Iris pigment epithelial cell (primary cell): ENCODE measurements at places on chromosomes 16 and 17.

- peak; percentile 32 for DNase-seq
Measured at GRCh38 chr16:70779361-70779760, 21.6 kb downstream of the VAC14 start.

- DNase-seq = no peak
Measured at GRCh38 chr17:17437893-17438292, 38.9 kb upstream of the MED9 start.

DNA sequence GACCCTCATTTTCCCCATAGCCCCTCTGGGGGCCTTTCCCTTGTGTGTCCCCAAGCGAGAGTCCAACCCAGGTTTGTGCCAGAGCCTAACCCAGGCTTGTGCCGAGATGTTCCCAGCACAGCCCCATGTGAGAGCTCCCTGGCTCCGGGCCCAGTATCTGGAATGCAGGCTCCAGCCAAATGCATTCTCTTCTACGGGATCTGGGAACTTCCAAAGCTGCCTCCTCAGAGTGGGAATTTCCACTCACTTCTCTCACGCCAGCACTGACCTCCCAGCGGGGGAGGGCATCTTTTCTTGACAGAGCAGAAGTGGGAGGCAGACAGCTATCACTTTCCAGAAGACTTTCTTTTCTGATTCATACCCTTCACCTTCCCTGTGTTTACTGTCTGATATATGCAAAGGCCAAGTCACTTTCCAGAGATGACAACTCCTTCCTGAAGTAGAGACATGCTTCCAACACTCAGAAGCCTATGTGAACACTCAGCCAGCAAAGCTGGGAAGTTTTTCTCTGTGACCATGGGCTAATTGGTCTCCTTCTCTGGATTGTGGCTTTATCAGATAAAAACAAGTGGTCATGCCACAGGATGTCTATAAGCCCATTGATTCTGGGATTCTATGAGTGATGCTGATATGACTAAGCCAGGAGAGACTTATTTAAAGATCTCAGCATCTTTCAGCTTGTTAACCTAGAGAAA, 2.5 kb upstream of the CCL2 start:
- DNase-seq = peak; percentile 88

DNA sequence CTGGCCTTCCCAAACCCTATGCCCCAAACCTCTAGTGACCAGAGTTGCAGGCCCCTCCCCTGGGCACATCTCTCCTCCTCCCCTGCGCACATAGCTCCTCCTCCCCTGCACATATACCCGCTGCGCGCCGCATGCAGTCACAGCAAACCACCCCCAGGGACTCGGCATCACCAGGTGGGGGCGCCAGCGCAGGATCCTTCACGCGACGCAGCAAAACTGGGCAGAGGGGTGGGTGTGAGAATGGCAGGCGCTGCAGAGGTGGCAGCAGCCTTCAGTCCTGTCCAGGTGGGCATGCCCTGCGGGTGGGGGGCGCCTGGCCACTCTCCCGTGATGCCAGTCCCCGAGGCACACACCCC, 5.6 kb downstream of the CORO6 start:
- peak; percentile 79 for DNase-seq
